ENCODE measurements at places on chromosomes 2 and 18.

DNA sequence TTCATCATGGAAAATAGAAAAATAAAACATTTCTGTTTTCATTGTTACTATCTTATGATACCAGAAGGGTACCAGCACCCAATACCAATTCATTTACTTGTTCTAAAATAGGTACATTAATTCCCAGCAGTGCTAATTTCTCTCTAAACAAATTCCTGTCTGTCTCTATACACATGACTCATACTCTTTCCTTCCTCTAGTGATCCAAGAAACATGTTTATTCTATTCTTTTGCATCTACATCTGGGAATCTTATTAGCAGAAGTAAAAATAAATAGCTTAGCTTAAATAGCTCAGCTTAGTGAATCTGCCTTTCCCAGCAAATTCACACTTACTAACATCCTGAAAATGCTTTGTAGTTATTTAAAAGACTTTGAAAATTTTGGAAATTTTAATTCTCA, 84.5 kb upstream of the MAPRE2 start:
- DNase-seq: peak; percentile 21

DNA sequence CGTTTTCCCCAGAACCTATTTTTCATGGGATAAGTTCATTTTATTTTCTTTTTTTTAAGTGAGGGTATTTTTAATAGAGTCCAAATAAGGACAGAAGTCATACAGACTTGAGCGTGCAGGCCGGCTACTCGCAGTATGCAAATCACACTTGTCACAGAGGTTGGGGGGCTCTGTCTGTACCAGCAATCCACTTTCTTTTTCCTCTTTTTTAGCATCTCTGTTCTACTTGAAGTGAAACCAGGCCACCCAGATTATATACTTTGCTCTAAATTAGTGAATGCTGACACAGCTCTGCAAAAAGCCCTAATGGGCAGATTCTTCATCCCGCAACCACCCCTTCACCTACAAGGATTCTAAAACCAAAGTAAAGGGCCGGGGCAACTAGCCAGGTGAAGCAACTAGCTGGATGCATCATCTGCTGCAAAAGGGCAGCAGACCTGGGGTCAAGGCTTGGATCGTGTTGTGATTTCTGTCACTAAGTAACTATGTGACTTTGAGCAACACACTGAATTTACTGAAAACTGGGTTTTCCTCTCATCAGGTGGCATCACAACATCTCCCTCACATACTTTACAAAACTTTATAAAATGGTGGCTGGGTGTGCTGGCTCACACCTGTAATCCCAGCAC, 18.4 kb downstream of the KDSR start:
- no peak for DNase-seq

- DNase-seq: peak; percentile 46
These were observed 41.9 kb upstream of the SCN9A start for GRCh38 chr2:166417669-166418068.

DNA sequence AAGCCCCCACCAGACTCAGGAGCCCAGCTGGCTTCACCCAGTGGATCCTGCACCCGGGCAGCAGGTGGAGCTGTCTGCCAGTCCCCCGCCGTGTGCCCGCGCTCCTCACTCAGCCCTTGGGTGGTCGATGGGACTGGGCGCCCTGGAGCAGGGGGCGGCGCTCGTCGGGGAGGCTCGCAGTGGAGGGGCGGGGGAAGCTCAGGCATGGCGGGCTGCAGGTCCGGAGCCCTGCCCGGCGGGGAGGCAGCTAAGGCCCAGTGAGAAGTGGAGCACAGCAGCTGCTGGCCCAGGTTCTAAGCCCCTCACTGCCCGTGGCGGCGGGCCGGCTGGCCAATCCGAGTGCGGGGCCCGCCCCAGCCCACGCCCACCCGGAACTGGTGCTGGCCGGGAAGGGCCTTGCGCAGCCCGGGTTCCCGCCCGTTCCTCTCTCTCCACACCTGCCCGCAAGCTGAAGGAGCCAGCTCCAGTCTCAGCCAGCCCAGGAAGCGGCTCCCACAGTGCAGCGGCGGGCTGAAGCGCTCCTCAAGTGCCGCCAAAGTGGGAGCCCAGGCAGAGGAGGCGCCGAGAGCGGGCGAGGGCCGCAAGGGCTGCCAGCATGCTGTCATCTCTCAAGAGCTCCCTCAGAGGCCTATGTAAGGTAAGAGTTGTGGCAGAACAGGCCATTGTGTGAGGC, 1307.8 kb upstream of the TMEFF2 start:
- DNase-seq: no peak

GRCh38 chr2:28695245-28695647, 56.4 kb upstream of the PPP1CB start:
- DNase-seq: no peak

DNA sequence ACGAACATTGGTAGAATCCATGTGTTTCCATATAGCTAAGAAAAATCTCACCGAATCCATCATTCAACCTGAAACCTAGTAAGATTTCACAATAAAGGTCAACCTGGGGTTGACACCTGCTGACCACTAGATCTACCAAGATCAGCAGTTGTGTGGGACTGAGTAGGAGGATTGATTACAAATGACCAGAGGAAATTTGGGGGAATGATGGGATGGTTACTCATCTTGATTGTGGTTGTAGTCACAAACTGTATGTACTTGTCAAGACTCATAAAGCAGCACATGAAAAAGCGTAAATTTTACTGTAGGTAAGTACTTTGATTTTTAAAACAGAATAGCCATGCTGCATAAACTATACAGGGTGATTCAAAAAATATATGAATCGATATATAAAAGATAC, 14.7 kb downstream of the DAPL1 start:
- no peak for DNase-seq

Measured in A172 (cell line).